ENCODE measurements at places on chromosomes 7 and 10.

DNA sequence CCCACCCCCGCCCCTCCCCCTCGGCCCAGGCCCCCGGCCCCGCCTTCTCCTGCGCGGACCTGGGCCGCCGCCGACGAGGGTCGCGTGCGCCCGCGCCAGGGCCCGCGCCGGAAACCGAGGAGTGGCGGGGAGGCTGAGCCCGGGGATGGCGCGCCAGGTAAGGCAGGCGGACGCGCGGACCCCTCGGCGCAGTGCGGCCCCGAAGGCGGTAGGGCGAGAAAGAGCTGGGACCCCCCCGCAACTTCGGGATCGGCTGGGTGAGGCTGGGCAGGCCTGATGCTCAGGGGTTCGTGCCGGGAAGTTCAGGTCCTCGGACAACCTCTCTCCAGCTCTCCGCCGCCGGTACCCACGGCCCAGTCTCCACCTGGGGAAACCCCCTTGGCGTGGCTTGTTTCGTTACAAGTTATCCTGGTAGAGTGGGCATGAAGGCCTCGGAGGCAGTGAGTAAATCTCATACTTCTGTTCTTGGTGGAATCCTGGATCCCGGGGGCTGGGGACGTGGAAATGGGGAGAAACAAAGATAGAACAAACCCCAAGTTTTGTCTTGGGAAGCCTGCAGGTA, 58.4 kb downstream of the ZNF467 start:
- peaks cover 28% of the 10 kb centered on the region for H3K4me1 ChIP-seq
- no peak for DNase-seq
- peak overlapping the region; percentile 39 for H3K27ac ChIP-seq

DNA sequence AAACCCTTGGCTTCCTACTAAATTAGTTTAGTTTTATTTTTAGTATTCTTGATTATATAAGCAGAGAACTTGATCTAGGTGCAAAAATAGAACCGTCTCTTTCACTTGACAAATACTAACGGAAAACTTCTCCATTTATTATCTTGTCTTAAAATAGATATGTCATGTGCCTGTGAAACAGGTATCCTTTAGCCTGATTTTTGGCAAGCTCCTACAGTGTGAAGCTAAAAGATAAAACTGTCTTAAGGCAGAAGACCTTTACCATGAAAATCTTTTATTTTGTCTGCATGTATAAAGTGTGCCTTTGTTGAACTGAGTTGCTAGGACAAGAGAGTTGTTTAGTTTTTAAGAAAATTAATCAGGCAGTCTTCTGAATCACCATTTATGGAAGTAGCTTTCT, 90.6 kb downstream of the CYP51A1 start:
- H3K4me1 ChIP-seq, result peaks cover 10% of the 10 kb centered on the region
- peak overlapping the region; percentile 1 for H3K4me3 ChIP-seq
- DNase-seq, result no peak
- no peaks in the 10 kb centered on the region for H3K27me3 ChIP-seq

- no peak overlapping the region for H3K27ac ChIP-seq
- H3K4me1 ChIP-seq, result peaks cover 3% of the 10 kb centered on the region
- no peak for DNase-seq
- no peak overlapping the region for H3K4me3 ChIP-seq
- no peaks in the 10 kb centered on the region for H3K27me3 ChIP-seq
Measured at GRCh38 chr7:107105591-107106245, 61.2 kb downstream of the PRKAR2B start.

- peaks cover 31% of the 10 kb centered on the region for H3K4me1 ChIP-seq
- no peak for DNase-seq
- no peaks in the 10 kb centered on the region for H3K27me3 ChIP-seq
- H3K36me3 ChIP-seq, result peaks cover 7% of the 10 kb centered on the region
- H3K4me3 ChIP-seq, result no peak overlapping the region
Measured at GRCh38 chr7:155758348-155758747, 53.9 kb downstream of the SHH start.

DNA sequence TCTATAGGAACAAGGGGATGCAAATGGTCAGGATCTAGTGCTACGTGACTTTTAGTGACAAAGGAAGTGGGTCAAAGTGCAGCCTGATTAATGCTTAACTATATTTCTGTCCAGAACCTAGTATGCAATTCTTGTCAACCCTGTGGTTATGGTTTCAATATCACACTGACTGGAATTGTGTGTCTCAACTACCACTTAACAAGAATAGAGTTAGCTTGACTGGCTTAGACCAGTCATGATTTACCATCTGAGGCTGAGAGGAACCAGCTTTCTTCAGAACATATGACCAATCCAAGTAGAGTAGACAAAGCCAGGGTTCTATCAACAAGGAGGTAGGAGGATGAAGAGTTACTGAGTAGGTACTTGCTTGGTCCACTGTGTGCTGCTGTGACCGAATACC, 54.4 kb downstream of the MYPN start:
- H3K27ac ChIP-seq, result no peak overlapping the region
- H3K4me3 ChIP-seq, result no peak overlapping the region
- no peaks in the 10 kb centered on the region for H3K4me1 ChIP-seq
- no peaks in the 10 kb centered on the region for H3K36me3 ChIP-seq
- H3K27me3 ChIP-seq, result no peaks in the 10 kb centered on the region

DNA sequence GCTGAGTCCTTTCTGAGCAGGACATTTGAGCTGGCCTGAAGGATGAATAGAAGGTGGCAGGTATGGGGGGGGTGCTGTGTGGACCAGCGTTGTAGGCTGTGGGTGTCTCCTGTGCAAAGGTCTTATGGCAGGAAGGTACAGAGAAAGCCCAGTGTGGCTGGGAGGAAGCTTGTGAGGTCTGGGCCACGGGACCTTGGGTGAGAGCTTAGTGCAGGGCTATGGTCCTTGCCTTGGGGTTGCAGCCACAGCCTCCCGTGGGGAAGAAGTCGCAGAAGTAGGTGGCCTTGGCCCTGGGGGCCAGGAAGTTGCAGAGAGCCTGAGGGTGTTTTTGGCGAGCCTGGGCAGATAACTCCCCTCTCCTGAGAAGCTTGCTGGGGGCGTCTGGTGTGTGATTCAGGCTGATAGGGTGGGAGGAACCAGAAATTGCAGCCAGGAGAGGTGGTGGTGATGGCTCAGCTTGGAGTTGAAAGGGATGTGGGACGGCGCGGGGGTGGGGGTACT, 172.0 kb upstream of the TNRC18 start:
- peaks cover 56% of the 10 kb centered on the region for H3K4me1 ChIP-seq
- peaks cover 10% of the 10 kb centered on the region for H3K36me3 ChIP-seq
- DNase-seq, result no peak
- peak overlapping the region; percentile 96 for H3K4me3 ChIP-seq

DNA sequence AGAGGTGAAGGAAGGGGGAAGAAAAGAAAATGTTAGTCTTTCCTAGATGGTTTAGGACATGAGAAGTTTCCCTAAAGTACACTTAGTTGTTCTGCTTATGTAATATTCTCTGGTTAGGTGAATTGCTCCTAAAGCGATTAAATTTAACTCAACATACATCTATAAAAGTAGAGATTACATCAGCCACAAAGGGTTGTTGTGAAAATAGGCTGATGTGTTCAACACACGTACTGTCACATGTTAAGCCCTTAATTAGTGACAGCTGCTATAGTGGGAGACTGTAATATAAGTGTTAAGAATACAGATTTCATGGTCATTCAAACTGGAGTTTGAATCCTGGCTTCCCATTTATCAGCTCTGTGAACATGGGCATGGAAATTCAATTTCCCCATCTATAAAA, 12.8 kb downstream of the HECTD2 start:
- DNase-seq, result no peak
- no peak overlapping the region for H3K27ac ChIP-seq
- no peak overlapping the region for H3K4me3 ChIP-seq
- no peaks in the 10 kb centered on the region for H3K27me3 ChIP-seq
- peaks cover 6% of the 10 kb centered on the region for H3K36me3 ChIP-seq

- DNase-seq, result peak; percentile 89
- peaks cover 6% of the 10 kb centered on the region for H3K4me1 ChIP-seq
- peaks cover 2% of the 10 kb centered on the region for H3K36me3 ChIP-seq
- peaks cover 8% of the 10 kb centered on the region for H3K27me3 ChIP-seq
Measured at GRCh38 chr10:42951486-42952251, 125.2 kb upstream of the RET start.

DNA sequence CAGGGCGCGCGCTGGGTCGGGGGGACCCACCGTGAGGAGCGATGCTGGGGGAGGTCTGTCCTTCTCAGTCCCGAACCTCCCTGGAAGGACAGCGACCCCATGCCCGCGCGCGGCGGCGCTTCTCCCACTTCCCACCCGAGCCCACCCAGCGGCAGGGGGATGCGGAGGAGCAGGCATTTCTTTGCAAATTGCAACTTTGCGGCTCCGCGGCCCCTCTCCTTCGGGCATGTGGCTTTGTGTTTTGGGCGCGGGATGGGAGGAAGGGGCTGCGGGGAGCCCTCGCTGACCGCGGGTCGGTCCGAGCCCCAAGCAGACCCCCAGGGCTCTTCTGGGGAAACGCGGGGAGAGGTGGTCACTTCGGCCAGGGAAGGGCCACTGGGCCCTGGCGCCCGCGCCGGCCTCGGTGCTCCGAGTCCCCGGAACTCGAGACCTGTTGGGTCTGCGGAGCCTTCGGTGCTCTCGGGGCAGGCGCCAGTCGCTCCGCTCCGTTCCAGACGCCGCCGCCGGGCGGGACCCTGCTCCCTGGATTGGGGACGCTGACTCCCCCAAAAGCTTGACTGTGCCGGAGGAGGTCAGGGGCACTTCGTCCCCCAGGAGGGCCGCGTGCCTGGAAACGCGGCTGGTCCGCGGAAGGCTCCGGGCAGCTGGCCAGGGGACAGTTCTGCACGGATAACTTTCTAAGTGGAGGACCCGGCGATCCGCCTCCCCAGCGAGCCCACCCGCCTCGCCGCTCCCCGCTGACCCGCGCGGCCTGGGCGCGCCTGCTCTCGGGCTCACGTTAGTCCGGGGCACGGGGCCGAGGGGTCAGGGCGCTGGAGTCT, 164.2 kb upstream of the DPP6 start:
- no peaks in the 10 kb centered on the region for H3K27me3 ChIP-seq
- no peaks in the 10 kb centered on the region for H3K4me1 ChIP-seq
- peak; percentile 91 for DNase-seq
- no peak overlapping the region for H3K27ac ChIP-seq
- no peaks in the 10 kb centered on the region for H3K36me3 ChIP-seq

GRCh38 chr7:134908289-134908688, 78.0 kb upstream of the AGBL3 start:
- peak overlapping the region; percentile 86 for H3K27ac ChIP-seq
- DNase-seq, result no peak
- no peak overlapping the region for H3K4me3 ChIP-seq
- no peaks in the 10 kb centered on the region for H3K27me3 ChIP-seq

GRCh38 chr7:50416527-50417182, 33.5 kb downstream of the FIGNL1 start:
- H3K27me3 ChIP-seq, result peaks cover 3% of the 10 kb centered on the region
- no peak overlapping the region for H3K27ac ChIP-seq
- H3K36me3 ChIP-seq, result no peaks in the 10 kb centered on the region
- no peaks in the 10 kb centered on the region for H3K4me1 ChIP-seq
- H3K4me3 ChIP-seq, result no peak overlapping the region

DNA sequence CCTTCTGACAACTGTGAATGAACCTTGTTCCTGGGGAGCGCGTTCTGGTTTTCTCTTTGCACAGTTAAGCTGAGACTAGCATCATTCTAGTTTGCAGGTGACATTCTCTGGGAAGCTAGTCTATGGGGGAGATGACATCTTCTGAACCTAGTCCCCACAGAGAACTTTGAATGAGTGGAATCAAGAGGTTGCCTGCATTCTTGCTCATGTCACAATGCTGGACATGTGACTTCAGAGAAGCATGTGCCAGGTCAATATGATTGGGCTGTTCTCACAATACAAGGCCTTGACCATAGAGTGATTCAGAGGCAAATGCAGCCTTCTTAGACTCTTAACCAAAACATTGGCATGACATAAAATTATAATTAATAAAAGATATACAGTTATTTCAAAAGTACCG, 22.1 kb downstream of the KLLN start:
- H3K27ac ChIP-seq, result no peak overlapping the region
- DNase-seq, result no peak
- H3K27me3 ChIP-seq, result no peaks in the 10 kb centered on the region
